NCI-H1048 (cell line): ENCODE measurements at places on chromosomes 1 and 21.

DNA sequence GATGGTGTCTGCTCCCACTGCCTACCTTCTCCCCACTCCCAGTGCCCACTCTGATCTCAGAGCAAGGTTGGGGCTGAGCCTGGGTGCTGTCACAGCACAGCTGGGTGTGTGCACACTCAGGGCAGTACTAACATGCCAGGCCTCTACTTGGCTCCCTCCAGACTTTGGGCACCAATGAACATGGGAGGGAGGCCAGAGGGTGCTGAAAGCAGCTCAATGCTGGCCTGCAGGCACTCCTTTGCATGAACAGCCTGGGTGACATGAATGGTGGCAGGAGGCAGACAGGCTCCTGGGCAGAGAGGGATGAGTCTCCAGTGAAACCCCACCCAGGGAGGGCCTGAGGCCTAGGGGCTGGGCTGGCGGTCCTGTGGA is 25.8 kb upstream of the DENND1B start:
- no peak for DNase-seq

GRCh38 chr1:107442551-107442950 is 301.7 kb downstream of the NTNG1 start:
- no peak for DNase-seq

- DNase-seq: no peak
These were observed 428.8 kb downstream of the SMYD3 start for GRCh38 chr1:246078126-246078887.

DNA sequence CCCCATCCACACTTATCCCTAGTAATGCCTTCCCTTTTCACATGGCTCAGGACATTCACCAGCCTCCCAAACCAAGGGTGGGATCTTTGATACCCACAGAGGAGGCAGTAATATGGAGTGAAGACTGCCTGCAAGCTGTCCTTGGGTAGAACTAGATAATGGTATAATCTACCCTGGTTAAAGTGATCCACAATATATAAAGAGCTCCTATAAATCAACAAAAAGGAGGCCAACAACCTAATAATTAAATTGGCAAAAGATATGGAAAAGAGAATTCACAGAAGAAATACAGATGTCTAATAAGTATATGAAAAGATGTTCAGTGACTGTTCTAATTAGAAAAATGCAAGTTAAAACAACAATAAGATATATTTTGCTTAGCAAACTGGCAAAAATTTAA is 30.7 kb upstream of the SPOCD1 start:
- no peak for DNase-seq

DNA sequence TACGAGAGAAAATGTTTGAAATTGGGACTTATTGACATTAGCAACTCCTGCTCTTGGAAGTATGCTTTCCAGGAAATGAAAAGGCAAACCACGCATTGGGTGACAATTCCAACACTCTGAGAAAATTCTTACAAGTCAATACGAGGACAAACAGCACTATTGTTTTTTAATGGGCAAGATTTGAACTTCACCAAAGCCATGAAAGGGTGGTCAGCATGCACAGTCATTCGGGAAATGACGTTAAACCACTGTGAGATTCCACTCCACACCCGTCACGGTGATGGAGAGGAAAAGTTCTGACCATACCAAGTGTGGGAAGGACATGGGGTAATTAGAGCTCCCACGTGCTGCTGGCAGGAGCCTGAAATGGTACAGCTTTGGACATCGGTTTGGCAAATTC is 12.2 kb upstream of the PRXL2B start:
- no peak for DNase-seq

DNA sequence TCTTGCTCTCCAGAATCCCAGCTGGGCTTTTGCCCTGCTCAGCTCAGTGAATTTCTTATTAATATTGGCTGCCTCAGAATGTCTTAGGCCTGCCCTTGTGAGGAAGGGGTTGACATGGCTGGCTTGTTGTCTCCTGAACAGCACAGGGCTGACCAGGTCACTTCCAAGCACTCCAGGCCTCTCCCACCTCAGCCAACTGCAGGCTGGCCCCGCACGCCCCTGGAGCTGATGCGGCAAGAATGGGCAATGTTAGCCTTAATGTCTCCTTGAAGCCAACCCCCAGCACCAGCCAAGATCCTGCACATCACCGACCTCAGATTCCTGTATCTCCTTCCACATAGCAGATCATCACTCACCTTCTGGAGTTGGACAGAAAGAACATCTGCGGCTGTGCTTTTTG is 598.6 kb downstream of the AJAP1 start:
- DNase-seq: no peak

DNA sequence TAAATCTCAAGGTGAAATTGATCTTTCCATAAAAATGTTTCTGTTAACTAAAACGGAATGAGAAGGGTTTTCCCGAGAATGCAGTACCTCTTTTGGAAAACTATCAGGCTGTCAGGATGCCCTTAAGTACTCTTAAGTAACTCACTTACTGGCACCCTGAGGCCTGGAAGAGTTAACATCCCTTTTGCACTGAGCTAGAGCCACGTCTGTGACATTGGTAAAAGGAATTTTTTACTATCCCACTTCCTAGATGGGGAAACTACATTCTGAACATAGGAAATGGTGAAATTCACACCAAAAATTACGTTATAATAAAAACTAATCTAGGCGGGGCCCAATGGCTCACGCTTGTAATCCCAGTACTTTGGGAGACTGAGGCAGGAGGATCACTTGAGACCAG is 39.7 kb upstream of the MAP10 start:
- no peak for DNase-seq

DNA sequence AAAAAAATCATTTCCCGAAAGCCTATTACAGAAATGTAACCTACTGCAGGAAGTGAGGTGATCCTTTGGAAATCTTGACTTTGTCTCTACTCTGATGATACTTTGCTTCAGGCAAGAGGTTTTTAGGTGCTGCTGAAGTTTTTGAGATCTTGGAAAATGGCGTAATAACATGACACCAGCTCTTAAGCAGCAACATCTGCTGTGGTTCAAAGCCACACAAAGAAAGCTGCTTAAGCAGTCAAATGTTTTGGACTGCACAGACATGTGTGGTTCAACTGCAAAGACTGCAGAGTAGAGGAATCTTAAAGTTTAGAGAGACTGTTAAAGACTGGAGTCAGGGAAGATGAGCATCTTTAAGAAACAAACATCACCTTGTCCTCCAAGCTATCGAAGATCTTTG is 139.0 kb downstream of the RASAL2 start:
- DNase-seq: no peak

DNA sequence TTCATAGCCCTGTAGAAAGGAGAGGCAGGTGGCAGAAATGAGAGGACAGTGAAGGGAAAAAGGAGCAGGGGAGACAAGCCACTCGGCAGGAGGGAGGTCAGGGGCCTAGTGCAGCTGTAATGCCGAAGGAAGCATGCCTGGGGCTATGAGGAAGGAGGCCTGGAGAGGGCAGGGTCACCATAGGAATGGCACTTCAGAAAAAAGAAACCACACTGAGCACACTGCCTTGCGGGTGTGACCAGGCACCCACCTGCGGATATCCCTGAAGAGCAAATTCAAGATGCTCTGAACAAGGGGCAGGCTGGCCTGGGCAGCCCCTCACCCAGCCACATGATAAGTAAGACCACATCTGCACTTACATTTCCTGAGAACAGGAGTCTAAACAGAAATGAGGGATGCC is 104.7 kb downstream of the JAK1 start:
- DNase-seq: no peak

- DNase-seq: no peak
These were observed 15.3 kb upstream of the SKI start for GRCh38 chr1:2212532-2213491.

GRCh38 chr1:3692598-3692997 is 40.3 kb downstream of the TP73 start:
- no peak for DNase-seq

DNA sequence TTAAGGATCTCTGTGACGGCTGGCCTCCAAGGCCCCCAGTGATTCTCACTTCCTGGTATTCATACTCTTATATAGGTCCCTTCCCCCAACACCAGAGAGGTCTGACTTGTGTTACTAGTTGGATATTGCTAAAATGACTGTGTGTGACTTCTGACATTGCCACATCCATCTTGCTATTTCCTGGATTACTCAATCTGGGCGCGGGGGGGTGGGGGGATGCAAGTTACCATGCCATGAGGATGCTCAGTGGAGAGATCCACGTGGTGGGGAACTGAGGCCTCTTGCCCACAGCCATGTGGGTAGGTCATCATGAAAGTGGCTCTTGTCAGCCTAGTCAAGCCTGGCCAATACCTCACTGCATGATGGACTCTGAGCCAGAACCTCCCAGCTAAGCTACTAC is 117.0 kb downstream of the UBE2U start:
- no peak for DNase-seq

- no peak for DNase-seq
These were observed 40.3 kb downstream of the EPHA2 start for GRCh38 chr1:16115468-16115983.

GRCh38 chr1:17586172-17586964 is 46.9 kb downstream of the ARHGEF10L start:
- no peak for DNase-seq

DNA sequence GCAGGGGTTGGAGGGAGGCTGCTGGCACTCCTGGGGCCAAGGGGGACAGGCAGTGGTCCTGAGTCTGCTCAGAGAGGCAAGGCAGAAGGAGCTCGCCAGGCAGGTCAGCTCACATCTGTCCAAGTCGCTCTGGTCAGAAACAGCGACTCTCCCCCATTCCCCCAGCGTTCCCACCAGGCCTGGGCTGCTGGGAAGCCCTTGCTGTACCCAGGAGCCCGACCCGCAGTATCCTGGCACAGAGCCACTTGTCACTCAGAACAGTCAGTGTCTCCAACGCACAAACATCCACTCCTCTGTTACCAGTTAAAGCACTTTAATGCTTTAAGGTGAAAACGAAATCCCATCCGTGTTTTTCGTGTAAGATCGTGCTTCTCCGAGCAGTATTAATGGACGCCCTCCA is 16.6 kb upstream of the CCDC27 start:
- DNase-seq: no peak

GRCh38 chr1:188062456-188062855 is 1233.7 kb downstream of the PLA2G4A start:
- DNase-seq: no peak

GRCh38 chr1:112381324-112382076 is 14.5 kb upstream of the CTTNBP2NL start:
- no peak for DNase-seq

GRCh38 chr1:170369000-170369399 is 163.0 kb upstream of the GORAB start:
- DNase-seq: no peak

- DNase-seq: no peak
These were observed 11.8 kb upstream of the ZFP69B start for GRCh38 chr1:40438391-40439015.

- no peak for DNase-seq
These were observed 585 bp downstream of the NEGR1 start for GRCh38 chr1:72281637-72282270.

DNA sequence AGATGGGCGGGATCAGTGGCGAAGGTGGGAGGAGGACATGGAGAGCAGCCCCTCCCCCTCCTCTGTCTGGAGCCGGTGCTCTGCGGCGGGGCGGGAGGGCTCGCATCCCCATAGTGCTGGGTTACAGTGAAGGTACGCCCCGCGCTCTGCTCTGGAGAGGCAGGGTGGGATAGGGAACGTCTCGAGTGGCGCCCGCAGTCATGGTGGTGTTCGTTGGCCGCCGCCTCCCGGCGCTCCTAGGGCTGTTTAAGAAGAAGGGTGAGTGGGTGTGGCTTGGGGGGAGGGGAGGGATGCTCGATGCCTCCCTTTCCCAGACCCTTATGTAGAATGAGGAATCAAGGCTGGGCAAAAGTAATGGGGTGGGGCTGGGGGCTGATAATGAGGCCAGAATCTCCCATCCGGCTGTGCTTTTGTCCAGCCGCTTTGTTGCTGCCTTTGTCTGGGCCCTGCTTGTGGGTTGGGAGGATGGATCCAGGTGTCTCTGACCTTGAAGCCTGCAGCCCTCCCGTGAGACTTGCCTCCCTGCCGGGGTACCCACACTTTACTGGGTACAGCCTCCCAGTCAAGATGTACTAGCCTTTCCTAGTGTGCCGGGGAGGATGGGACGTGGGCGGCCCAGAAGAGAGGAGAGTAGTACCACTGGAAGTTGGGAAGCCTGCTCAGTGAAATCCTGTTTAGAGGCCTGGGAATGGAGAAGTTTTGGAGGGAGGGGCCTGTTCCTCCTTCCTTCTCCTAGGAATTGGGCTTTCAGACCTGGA is 51.4 kb downstream of the YARS1 start:
- no peak for DNase-seq

DNA sequence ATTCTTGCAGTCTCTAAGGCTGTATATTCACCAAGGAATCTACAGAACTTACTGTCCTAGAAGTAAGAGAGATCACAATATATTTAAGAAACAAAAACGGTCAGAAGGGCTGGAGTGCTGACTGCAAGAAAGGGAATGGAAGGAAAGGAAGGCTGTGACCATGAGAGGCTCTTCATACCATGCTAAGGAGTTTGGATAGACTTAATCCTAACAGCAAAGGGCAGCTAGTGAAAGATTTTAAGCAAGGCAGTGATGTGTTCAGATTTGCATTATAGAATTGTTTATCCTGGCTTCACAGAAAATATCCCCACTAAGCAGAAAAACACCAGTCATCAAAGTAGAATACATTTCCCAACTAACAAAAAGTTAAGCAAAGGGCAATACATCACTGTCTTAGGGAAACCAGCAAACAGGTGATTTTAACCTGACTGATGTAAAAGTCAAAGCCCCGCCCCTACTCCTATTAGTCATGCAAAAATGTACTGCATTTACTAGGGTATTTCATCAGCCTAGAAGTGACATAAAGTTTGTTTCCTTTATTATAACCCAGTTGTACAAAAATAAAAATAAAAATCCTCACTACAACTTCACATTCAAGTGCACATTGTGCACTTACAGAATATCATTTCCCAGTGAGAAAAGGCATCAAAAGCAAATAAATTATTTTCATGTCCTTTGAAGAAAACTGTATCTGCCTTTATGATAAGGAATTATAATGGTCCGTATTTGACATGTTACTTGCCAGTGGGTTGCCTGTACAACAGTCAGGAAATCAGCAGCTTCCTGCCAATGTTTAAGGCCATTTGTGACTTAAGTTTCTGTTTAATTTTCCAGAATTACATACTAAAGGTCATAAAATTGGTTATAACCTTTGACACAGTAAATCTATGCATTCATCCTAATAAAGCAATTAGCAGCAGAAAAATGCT is 17.2 kb downstream of the JAK1 start:
- no peak for DNase-seq

DNA sequence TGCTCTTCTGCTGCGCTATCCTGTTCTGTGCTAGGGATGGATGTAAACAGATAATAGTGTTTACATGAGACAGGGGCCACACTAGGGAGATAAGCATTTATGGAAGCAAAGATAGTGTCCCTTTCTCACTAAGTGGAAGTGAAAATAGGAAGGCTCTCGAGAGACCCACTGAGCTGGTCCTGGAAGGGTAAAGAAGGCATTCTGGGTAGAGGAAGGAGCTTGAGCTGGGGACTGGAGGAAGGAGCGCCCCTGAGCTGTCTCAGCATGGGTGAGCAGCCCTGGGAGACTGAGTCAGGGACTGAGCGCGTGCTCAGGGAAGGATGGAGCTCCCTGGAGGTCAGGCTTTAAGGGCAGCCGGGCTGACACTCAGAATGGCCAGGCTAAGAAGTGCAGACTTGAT is 93.3 kb downstream of the IGSF21 start:
- no peak for DNase-seq
